Stimulated activated CD4-positive, alpha-beta T cell treated with anti-CD3 and anti-CD28 coated beads, Interleukin-4, amount 100 ng/mL, for 4 hours (primary cell): ENCODE measurements at places on chromosomes 11 and 22.

DNA sequence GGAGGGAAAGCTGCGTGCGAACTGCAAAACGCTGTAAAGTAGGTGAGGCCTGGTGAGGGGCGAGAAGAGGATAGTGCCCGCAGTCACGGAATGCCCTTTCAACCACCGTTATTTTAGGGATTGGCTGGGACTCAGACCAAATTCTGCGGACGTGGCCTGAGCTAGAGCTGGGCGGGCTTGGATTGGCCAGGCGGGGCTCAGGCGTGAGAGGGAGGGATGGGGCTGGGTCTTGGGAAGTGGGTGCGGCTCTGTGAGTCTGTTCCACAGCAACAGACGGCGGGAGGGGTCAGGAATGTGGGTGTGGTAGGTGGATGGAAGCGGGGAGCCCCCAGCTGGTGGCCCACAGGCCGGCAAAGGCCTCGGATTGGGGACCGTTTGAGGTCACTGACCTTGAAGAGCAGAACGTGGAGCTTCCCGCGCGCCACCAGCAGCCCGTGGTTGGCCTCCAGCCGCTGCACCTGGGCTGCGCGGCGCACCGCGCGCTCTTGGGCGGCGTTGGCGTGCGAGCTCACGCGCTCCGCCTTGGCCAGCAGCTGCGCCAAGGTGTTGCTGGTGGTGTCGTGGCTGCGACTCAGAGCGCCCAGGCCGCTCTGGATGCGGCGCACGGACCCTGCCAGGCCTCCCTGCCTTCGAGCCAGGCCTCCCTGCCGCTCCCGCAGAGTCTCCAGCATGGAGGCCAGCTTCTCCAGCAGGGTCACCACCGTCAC is 444 bp downstream of the CAVIN3 start:
- DNase-seq: no peak

DNA sequence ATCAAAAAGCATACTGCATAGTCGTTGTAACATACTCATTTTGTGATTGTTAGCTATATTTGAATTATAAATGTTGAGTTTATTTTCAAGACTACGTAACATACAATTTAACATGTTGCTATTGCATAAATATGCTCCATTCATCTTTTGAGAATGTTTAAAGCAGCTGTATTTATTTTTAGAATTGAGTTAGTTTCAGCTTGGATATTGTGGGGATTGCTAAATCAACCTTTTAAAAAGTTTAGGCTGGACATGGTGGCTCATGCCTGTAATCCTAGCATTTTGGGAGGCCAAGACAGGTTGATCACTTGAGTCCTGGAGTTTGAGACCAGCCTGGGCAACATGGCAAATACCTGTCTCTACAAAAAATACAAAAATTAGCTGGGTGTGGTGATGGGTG is 288.1 kb downstream of the DYNC2H1 start:
- DNase-seq: no peak

DNA sequence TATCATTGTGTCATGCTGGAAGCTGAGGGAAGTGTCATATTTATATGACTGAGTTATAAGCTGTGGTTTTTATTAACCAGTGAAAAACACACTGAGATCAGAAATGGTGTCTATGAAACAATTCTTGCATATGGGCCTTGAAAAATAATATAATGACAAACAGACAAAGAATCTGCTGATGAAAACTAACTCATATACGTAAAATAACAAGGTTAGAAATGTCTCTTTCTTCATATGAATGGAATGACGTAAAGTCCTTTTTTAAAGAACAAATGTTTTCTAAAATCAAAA is 48.8 kb upstream of the PHF21B start:
- no peak for DNase-seq

GRCh38 chr11:62983536-62984199 is 1.1 kb downstream of the SLC22A6 start:
- DNase-seq: no peak

GRCh38 chr11:92738276-92738675 is 231.2 kb upstream of the MTNR1B start:
- no peak for DNase-seq

- peak; percentile 86 for DNase-seq
Measured at GRCh38 chr11:45354976-45355705, 69.0 kb upstream of the SYT13 start.

DNA sequence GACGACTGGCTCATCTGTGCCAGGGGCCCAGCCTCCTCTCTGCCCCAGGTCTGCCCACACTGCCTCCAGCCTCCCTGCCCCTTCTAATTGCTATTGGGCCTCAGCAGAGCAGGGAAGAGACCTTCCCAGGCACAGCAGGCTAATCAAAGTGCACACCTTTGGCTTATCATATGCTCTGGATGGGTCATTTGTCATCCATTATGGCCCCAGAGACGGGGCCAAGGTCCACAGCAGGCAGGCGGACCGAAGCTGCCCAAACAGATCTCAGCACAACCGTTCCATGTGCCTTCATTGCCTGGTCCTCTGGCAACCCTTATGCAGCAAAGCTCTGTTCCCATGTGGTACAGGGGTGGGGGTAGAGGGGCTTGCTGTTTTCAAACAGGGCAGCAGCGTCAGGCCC is 66.6 kb downstream of the TP53I11 start:
- no peak for DNase-seq

DNA sequence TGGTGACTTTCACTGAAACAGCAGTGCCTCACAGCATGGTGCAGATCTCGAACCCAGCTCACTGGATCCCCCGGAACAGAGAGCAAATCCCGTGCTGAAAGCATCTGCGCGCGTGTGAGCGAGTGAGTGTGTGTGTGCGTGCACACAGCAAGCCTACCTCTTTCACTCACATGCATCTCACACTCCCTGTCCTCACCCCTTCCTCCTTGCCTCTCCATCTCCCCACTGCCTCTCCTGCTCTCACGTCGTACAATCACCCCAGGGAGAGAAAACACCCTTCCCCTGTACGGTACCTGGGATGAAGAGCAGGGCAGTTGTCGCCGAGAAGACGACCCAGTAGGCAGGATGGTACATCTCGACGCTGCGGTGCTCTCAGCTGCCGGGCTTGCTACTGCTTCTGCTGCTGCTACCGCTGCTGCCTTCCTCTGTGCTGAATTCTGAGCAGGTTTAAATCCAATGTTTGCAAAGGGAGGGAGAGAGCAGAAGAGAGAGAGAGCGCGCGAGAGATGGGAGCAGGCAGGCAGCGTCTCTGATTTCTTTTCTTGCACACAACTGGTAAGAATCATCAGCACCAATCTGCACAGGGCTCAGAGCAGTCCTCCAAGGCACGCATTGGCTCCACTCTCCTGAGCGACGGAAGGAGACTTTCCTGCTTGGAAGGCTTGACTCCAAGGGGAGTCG is at the start of gene OPCML:
Gene OPCML (minus strand): TSS at position 531 of the 681 bp plus-strand sequence.
- DNase-seq: no peak

GRCh38 chr11:13334034-13334786 is 56.6 kb downstream of the BMAL1 start:
- no peak for DNase-seq

GRCh38 chr11:17400048-17400775 is 11.8 kb upstream of the KCNJ11 start:
- DNase-seq: no peak

- DNase-seq: no peak
Measured at GRCh38 chr11:9688716-9689511, 25.0 kb downstream of the SWAP70 start.

GRCh38 chr11:62933750-62934495 is 12.8 kb upstream of the CHRM1 start:
- no peak for DNase-seq

GRCh38 chr11:60870733-60871377 is 3.5 kb downstream of the ZP1 start:
- DNase-seq: no peak

- DNase-seq: no peak
Measured at GRCh38 chr22:50461536-50461935, 13.3 kb downstream of the SBF1 start.

DNA sequence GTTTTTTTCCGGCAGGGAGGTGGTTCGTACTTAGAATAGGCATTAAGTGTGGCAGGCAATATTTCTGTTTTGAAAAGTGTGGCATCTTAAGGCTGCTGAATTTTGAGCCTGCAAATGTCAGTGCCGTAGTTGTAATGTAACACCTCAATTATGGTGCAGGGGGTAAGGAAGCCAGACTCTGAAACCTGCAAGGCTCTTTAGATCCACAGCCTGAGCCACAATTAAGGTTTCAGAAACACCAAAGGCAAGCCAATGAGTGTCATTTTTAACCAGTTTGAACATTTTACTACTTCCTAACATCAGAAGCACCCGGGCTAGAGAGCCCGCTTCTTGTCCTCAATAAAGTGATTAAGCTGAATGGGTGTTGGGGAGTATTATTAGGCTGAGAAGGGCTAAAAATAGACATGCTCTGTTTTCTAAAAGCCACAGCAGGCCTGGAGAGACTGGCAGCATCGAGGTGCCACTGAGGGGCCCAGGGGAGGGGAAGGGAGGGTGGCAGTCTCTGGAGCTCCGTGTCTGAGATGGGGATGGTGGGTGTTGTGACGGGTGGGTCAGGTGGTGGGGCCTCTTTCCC is 113.4 kb downstream of the ZBTB16 start:
- no peak for DNase-seq

GRCh38 chr11:82994604-82995230 is 77.0 kb downstream of the RAB30 start:
- DNase-seq: no peak

GRCh38 chr11:119120639-119121007 is 757 bp upstream of the HINFP start:
- no peak for DNase-seq

DNA sequence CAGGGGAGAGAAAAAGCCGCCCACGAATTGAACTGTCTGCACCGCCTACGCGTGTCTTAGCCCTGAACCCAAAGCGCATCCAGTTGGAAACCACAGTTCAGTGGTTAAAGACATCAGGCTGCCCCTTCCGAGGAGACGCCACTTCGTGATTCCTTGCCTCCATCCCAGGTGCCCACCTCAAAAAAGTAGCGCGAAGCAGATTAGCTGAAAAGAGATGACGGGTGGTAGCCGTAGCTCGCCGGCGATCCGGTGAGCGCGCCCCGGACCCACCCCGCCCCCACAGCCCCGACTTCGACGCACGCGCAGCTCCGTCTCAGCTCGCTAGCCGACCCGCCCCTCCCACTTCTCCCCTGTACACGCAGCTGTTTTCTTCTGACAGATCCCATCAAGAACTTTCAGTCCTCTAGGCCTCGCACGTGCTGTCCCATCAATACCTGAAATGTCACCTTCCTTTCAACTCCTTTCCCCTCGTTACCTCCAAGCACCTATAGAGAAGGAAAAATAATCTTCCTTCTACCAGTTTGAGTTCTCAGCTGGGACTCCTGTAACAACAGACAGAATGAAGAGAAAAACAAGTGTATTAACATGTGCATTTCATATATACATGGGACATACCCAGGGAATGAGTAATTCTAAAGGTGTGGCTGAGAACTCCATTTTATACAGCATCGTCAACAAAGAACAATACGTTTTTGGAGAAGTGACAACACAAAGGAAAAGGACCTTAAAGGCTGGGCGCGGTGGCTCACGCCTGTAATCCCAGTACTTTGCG is 49.5 kb downstream of the OR4D9 start:
- peak; percentile 81 for DNase-seq

- no peak for DNase-seq
Measured at GRCh38 chr11:48004456-48004855, 24.1 kb downstream of the PTPRJ start.

DNA sequence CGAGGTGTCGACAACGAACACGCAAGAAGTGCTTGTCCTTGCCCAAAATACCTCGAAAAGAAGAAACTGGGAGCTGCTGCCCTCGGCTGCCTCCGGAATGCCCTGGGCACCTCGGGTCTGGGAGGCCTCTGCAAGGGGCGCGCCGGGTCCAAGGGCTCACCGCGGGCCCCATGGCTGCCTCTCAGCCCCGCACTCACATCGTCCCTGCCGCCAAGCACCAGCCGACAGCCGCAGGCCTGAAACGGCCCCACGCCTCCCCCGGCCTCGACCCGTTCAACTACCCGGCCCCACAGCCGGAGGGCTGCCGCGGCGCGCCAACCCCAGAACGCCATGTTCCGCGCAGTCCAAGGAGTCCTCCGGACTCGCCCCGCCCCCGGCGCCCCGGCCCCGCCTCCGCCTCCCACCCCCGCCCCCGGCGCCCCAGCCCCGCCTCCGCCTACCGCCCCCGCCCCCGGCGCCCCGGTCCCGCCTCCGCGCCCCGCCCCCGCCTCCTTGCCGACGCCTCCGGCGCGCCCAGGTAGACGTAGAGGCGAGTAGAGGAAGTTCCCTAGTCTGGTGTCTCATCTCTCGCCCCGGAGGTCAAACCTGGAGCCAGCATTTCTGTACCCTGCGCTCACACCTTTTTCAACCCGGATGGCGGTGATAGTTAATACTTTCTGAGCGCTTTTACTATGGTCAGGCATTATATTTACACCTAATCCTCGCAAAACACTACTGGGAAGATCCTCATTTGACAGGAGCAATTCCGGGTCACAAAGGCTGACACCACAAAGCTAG is at the start of gene SIRT3:
Gene SIRT3 (minus strand): TSS at position 346 of the 777 bp plus-strand sequence. CDS start 14 bp downstream, at position 332.
- peak; percentile 83 for DNase-seq

GRCh38 chr22:20446383-20446970 is 8.9 kb upstream of the SCARF2 start:
- no peak for DNase-seq

- DNase-seq: no peak
Measured at GRCh38 chr11:60899046-60899936, 7.1 kb downstream of the PRPF19 start.

DNA sequence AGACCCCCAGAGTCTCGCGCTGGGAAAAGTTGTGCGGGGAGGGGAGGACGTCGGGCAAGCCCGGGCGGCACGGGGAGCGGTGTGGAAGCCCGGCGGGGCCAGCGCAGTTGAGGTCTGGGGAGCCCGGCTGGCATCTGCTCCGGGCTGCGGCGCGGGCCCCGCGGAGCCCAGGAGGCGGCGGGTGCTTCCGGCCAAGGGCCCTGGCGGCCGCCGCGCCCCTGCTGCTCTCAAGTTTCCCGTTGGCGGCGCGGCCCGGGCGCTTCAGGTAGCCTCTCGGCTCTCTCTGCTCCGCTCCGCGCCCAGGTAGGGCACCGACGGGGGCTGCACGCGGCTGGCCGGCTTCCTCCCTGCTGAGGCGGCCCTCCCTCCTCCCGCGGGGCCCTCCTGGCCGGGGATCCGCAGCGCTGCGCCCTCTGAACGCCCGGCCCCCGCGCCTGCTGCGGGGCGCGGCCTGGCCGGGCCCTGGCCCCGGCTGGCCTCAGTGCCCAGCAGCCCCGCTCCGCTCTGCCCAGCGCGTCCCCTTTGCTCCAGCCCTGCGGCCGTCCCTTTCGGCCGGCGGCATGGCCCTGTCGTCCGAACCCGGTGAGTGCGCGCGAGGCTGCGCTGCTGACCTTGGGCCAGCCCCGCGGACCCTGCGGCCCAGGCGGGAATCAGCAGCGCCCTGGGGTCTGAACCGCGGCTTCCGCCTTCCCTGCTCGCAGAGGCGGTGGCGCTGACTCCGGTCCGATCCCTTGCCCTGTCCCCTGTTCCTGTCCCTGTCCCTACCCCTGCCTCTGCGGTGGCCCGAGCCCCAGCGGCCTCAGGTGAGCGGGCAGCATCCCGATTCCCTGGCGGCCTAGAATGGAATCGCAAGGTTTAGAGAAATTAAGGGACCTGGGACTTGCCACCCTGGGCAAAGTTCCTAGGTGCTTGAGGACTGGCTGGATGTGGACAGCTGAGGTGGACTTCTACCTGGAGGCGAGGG is 4.3 kb upstream of the AMPD3 start:
- DNase-seq: peak; percentile 48

DNA sequence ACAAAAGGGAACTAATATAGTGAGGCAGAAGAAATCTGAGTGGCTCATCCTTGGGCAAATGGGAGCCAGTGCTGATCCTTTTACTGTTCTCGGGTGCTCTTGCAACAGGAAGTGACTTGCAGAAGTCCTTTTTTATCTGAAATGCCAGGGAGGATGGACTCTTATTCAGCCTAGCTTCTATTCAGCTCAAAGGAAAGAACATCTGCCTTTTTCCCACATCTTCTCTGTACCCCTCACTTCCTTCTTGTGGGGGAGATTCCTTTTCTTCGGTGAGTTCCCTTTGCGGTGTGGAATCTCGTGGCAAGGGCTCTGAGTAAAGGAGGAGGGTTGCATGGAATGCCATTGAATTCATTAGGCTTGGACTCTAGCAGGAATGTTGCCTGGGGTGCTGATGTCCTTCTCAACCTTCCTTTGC is 76.2 kb downstream of the ZBTB16 start:
- DNase-seq: no peak
